CD8-positive, alpha-beta T cell (primary cell): ENCODE measurements at places on chromosomes 1 and 21. TPM values are rescaled to one million over a fixed set of nuclear protein-coding genes. Genes with fewer than 3 reads are reported as not detected.

- no peak for DNase-seq
These were observed 67.7 kb downstream of the SDCCAG8 start for GRCh38 chr1:243323491-243323890.

- no peak for DNase-seq
These were observed 466.6 kb upstream of the C1orf87 start for GRCh38 chr1:60540141-60540540.

Gene CASQ1
- not detected for total RNA-seq

Gene SLAMF8
- 0.47 TPM for total RNA-seq

GRCh38 chr1:245000872-245001188 is 136.5 kb upstream of the HNRNPU start:
- DNase-seq = no peak

Gene NRAS
- 46.0 TPM for total RNA-seq

Gene KIRREL1
- total RNA-seq = not detected

Gene AGO4
- 5.7 TPM for total RNA-seq

DNA sequence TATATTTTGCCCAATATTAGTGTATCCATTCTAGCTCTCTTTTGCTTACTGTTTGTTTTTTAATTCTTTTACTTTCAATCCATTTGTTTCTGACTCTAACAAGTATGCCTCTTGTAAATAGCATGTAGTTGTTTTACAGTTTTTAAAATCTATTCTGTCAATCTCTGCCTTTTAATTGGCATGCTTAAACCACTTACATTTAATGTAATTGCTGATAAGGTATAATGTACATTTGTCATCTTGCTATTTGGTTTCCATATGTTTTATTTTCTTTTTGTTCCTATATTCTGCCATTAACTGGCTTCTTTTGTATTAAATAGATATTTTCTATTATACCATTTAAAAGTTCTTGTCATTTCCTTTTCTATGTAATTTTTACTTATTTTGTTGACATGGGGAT is 16.2 kb upstream of the MAB21L3 start:
- no peak for DNase-seq

DNA sequence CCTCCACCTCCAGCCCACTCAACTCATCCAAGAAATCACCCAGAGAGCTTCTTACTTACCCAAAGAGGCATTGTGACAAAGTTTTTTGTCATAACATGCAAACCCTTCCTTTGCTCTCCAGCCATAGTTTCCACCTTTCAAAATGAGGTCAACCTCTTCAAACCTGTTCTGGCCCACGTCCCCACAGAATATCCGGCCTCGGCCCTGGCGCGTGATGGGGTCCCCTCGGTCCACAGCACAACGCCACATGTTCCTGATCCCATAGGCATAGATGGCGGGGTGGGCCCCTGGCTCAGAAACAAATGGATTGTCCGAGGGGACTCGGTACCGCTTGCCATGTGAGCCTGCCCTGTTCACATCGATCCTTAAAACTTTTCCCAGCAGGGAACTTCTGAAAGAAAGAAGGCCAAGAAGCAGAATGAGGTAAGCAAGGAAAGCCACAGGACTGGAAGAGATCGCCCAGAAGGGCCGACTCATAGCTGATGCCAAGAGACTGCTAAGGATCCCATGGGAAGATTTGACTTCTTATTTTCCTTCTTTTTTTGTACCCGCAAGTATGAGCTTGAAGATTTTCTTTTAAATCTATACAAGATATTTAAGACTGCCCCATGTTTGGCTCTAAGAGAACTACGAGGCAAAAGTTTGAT is 7.8 kb downstream of the HHIPL2 start:
- no peak for DNase-seq

- DNase-seq = no peak
These were observed 348.7 kb upstream of the AJAP1 start for GRCh38 chr1:4305526-4306301.

- DNase-seq = no peak
These were observed 53.9 kb downstream of the LAMC1 start for GRCh38 chr1:183077097-183077496.

DNA sequence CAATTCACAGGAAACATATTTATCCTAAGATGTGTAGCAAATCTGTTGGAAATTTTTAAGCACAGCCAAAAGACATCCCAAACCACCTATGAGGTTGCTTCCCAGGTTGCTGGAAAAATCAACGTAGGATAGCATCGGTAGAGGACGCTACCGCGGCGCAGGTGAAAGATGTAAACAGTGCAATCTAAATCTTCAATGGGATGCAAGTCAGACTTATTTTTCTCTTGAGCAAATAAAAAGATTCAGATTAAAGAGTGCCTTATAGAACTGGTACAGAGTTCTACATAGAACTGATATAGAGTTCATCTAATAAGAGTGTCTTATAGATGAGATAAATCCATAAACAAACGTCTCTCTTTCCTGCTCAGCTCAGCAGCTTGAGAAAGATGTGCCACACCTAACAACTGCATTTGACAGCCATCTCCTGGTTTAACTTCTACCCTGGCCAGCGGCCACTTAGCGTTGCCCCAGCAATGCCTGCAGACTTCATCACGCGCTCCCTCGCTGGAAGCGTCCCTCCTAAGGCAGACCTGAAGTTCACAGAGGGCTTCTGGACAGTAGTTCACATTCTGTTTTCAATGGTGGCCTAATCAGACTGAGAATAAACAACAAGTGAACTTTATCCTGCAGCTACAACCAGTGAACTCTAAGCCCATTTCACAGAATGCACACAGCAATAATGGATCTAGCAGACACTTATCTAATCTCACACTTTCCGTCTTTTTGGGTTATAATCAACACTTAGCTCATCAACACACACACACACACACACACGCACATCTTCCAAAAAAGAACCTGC is 164.5 kb downstream of the TOMM20 start:
- peak; percentile 48 for DNase-seq

DNA sequence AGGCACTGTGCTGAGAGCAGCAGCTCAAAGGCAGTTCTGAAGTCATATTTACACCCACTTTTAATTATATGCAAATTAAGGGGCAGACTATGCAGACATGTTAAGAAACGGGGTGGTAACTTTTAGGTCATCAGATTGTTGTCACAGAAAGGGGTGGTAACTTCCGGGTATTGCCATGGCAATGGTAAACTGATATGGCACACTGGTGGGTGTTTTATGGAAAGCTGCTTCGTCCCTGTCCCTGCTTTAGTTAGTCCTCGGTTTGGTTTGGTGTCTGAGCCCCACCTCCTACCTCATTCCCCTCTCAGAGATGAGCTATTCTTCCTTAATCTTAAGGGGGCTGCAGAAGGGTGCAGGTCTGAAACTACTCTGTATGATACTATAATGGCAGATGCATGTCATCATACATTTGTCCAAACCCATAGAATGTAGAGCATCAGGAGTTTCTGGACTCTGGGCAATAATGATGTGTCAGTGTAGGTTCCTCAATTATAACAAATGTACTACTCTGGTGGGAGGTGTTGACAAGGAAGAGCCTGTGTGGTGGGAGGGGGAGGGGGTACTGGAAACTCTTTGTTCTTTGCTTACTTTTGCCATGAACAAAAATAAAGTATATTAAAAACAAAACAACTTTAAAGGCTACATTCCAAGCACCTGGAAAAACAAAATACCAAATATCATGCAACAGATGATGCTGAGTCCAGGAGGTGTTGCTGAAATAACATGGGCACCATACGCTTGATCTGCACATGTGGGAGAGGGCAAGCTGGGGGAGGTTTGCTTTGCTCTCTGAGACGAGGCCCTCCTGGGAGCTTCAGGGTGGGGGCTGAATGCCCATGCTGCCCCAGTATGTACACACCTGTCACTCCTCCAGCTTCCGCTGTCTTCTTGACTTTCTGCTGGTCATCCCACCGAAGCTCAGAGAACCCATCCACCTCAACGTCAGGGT is 6.3 kb downstream of the PARP1 start:
- DNase-seq = peak; percentile 13

DNA sequence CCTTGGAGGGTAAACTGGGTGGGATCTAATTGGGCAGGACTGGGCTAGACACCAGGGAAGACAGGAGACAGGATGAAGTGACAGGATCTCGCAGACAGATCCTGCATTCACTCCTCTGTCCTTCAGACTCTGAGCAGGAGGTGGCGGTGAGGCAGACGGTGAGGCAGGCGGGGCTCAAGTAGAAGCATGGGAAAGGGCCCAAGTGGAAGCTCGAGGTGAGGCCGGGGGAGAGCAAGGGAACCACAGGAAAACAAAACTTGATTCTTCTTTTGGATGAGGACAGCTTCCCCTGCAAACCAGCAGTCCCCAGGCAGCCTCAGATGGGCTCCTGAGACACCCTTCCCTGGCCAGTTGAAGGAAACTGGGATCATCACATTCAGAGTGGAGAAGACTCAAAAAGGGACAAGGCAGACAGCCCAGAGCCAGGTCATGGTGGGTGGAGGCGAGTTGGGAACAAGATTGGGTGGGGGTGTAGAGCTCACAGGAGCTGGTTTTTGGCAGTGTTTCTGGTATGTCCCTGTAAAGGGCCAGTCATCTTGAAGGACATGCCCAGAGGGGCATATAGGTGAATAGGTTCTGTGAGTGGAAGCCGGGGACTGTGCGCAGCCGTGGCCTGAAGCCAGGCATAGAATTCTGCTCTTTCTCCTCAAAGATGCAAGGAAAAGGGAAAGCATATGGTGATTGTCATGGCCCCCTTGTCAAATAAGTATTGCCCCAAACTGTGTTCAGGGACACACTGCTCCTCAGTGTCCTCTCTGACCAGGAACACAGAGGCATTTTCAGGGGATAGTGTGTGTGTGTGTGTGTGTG is 18.0 kb downstream of the INKA2 start:
- no peak for DNase-seq

GRCh38 chr1:48936436-48936835 is 159.7 kb upstream of the BEND5 start:
- no peak for DNase-seq

DNA sequence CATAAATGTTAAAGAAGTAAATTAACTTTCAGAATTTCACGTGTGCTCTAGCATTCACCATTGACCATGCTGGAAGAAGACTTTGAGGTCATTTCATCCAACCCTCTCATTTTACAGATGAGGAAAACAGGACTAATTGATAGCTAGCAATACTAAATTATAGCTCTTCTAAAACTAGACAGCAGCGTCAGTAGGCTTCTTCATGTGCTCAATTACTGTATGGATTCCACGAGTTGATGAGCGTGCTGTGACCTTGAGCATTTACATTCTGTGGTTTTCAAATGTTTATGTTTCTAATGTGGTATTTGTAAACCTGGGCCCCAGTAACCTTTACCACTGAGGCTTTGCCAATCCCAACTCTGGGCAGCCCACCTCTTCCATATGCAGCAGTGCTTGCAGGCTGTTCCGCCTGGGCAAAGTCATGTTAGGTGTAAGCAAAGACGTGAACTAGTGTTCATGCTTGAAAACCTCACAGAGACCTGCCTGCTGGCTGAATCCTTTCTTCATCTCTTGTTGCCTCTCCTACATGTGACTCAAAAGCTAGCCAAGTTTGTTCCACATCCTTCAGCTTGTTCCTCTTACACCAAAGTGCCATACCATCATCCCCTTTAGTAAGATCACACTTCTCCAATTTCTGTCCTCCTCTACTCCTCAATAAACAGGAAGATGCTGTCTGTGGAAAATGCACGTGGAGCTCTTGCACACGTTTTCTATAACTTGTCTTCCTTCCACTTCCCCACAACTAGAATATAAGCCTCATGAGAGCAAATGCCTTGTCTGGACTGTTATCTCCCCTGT is 17.2 kb downstream of the KCNJ15 start:
- no peak for DNase-seq

Gene UTS2
- total RNA-seq = 0.60 TPM

DNA sequence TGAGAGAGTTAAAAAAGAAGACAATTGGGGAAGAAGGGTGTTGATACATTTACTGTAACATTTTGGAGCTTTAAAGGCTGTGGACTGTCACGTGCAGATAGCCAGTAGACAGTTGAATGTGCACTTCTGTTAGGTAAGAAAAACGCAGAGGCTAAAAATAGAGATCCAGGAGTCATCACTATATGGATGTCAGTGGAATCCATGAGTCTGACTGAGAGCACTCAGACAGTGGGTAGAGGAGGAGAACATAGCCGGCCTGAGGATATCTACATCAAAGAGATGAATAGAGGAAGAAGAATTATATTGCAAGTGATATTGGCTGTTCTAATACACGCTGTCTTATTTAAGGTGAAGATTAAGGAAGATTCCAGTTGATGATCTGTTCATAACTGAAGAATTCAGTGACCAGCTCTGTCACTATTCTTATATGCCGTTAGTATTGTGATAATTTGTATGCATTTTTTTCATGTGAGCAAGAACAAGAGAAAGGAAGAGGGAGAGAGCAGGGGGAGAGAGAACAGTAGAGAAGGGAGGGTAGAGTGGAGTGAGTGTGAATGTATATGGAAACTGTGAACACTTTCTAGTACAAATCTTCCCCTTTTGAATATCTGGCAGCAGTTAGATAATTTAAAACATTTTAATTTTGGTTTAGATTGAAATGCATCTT is 344.8 kb downstream of the CHRM3 start:
- DNase-seq = no peak

DNA sequence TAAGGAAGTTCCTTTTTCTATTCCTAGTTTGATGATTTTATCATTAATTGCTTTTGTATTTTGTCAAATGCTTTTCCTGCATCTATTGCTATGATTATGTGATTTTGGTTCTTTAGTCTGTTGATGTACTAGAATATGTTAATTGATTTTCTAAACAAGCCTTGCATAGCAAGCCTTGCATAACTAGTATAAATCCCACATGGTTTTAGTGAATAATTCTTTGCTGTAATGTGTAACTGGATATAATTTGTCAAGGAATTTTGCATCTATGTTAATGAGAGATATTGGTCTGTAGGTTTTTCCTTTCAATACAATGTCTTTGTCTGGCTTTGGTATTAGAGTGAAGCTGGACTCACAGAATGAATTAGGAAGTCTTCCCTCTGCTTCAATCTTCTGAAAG is 460.2 kb downstream of the LTN1 start:
- DNase-seq = no peak

- peak; percentile 13 for DNase-seq
These were observed 70.2 kb downstream of the SH3GLB1 start for GRCh38 chr1:86774305-86775295.

DNA sequence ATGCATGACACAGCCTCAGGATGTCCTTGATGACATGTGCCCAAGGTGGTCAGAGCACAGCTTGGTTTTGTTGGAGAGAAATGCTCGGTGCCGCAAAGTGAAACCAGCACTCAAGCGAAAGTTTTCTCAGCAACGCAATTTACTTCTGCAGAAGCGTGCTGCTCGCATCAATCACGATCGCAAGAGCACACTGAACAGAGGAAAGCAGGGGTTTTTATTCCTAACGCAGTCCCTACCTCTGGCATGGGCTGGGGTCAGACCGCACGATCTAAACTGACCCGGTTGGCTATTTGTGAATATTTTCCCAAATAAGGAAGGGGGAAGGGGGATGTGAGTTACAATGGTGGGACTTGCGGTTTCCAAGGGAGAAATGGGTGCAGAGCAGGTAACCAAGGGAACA is 809 bp upstream of the ZNF669 start:
- no peak for DNase-seq

DNA sequence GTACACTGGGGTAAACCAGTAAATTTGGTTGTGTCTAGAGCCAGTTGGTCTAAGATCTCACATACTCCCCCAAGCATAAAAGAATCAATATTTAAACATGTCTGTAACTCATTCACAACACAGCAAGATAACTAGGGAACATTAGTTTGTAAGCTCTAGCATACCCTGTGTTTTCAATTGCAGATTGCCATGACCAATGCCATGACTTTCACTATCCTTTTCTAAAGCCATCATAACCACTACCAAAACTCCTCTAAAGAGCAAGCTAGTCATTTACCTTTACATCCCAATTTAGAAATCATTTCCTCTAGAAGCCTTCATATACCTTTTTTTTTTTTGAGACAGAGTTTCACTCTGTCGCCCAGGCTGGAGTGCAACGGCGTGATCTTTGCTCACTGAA is 56.5 kb upstream of the PLA2G4A start:
- no peak for DNase-seq

GRCh38 chr1:42484382-42484781 is 21.3 kb downstream of the CCDC30 start:
- DNase-seq = no peak

Gene RGSL1
- not detected for total RNA-seq
